Breast epithelium (tissue), 4 donors: ENCODE measurements at places on chromosomes 11 and 22.
A peak's percentile ranks its signal among the peaks of the same experiment; 100 is the strongest.

GRCh38 chr11:17642980-17643379 lies 76.4 kb upstream of the MYOD1 start:
- no peak for DNase-seq

DNA sequence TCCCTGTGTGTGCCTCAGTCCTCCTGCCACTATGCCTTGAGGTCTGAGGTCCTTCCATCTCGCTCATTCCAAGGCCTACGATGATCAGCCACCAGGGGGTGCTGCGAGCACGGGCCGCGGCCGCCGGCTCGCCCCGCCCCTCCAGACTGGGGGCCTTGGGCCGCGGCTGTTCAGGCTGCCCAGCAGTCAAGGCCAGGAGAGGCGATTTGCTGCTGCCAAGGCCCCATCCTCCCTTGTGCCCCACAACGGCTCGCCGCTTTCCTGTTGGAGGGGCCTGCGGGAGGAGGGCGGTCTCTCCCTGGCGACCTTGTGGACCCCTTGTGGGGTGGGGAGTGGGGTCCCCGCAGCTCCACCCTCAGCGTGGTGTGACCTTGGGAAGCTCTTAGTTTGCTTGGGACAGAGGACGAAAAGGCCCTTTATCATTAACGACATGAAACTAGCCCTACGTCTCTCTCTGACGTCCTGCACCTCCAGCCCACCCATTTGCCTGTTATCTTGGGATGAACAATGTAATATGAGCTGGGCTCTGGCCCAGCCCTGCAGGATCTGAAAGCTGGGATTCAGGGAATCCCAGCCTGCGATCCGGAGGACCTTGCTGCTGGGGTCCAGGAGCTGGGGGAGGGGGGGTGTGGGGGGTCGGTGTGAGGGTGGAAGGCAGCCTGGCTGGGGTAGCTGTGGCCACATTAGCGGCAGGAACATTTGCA lies 5.3 kb upstream of the GALR3 start:
- DNase-seq: peak; percentile 84

- no peak for DNase-seq
Measured at GRCh38 chr22:26779108-26779507, 121.7 kb downstream of the MIAT start.

DNA sequence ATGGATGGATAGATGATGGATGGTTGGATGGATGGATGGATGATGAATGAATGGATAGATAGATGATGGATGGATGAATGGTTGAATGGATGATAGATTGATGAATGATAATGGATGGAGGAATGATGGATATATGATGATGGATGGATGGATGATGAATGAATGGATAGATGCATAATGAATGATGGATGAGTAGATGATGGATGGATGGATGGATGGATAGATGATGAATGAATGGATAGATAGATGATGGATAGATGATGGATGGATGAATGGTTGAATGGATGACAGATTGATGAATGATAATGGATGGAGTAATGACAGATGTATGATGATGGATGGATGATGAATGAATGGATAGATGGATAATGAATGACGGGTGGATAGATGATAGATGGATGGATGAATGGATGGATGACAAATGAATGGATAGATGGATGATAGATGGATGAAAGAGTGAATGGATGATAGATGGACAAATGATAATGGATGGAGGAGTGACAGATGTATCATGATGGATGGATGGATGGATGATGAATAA lies 1466.5 kb downstream of the BRD1 start:
- no peak for DNase-seq

- DNase-seq: no peak
Measured at GRCh38 chr22:48496226-48496845, 1331.3 kb downstream of the BRD1 start.

GRCh38 chr11:109552376-109552775 lies 130.4 kb downstream of the C11orf87 start:
- DNase-seq: no peak

DNA sequence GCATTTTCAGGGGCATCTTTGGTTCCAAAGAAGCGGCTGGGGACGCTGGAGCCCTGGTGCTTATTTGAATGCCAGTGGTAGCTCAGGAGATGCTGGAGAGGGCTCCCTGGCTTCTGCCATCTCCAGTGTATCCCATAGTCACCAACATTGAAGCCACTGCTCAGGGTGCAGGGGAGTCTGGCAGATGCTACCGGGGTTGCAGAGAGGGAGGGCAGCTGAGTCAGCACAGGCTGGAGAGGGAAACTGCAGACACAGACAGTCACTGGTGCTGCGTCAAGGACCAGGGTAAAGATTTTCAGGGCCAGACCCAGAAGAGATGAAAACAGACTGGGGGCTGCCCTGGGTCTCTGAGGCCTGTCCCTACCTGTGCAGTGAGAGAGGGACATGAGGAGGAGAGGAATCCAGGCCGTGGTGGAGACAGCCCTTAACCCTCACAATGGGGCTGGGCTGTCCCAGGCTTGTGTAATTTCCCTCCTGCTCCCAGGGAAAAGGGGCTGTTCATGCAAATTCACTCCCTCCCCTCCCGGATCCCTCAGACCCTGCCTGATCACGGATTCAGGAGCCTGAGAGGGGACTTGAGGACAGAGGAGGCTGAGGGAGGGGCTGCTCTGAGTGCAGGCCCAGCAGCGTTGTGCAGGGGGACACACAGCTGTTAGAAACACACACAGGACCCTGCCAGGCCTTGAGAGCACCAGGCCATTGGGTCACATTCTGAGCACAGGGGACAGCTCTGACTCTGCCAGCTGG lies 126.9 kb upstream of the GRK3 start:
- DNase-seq: no peak

DNA sequence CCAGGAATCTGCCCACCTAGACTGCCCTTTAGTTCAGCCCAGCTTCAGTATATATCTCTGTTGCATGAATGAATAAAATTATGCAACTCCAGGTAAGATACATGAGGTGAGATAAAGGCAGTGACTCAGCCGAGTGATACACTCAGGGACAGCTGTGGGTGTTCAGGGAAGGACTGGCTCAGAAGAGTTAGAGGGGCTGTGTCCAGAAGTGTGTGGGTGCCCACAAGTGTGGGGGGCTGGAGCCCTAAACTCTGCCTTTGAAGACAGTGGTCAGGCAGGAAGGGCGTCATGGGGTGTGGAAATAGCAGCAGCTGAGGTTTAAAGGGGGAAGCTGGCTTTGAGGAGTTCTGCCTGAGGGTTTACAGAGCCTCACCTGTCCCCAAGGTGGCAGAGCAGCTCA lies 8.3 kb downstream of the FTH1 start:
- DNase-seq: no peak

- DNase-seq: no peak
Measured at GRCh38 chr11:77505956-77506355, 32.1 kb upstream of the PAK1 start.

GRCh38 chr11:16862726-16863125 lies 124.3 kb downstream of the C11orf58 start:
- no peak for DNase-seq

DNA sequence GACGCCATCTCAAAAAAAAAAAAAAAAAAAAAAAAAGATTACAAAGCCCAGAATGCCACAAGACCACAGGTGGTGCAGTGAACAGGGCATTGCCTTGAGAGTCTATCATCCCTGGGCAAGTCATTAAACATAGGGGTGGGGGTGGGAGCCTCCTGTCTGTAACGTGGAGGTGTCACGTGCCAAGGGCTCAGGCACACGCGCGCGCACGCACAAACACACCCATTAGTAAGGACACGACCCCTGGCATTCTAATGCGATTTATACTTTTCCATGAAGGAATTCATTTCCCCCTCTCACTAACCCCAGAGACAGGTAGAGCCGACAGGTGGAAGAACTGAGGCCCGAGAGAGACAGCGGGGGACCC lies 5.8 kb upstream of the GCAT start:
- no peak for DNase-seq

- no peak for DNase-seq
Measured at GRCh38 chr11:30210357-30210756, 20.5 kb upstream of the FSHB start.

DNA sequence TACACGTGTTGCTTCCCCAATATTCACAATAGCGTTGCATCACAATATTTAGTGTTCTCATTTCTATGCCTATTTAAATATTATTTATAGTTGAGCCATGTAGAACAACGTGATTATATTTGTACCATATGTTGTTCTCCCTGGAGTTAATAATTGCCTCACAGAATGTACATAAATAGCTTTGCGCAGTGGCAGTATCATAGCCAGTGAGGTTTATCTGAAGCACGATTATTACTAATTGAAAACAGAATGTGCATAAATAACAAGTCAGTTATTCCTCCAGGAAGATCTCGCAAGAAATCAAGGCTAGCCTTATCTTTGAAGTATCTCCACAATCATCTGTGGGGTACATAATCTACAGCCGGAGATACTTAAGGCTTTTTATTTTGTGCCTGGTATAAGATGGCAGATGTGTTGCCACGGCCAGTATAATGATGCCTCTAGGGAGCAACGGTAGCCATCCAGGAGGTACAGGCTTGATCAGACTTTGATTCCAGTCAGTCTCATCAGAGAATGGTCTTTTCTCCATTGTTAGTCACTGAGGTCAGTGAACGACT lies 197.5 kb downstream of the MSANTD4 start:
- no peak for DNase-seq

DNA sequence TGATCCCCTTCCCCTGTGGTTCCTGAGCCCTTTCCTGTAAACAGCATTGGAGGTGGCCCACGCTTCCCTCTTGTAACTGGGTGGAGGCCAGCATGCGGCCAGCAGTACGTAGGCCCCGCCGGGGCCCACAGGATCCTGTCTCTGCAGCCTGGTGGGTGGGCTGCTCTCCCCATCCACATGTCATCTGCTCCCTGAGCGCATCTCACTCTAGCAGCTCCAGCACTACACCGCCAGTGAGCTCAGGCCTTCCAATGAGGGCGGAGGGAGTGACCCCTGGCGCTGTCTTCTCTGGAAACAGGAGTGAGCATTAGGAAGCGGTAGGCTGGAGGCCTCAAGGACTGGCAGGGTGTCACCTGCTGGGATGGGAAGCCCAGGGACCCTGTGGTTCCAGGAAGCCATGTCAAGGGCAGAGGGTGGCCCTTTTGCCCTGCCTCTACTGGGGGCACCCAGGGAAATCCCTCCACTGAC lies 363.9 kb downstream of the TBC1D22A start:
- DNase-seq: no peak

GRCh38 chr22:30044369-30044768 lies 35.9 kb upstream of the HORMAD2 start:
- DNase-seq: peak; percentile 53

- DNase-seq: no peak
Measured at GRCh38 chr22:29113319-29113718, 40.5 kb downstream of the KREMEN1 start.

DNA sequence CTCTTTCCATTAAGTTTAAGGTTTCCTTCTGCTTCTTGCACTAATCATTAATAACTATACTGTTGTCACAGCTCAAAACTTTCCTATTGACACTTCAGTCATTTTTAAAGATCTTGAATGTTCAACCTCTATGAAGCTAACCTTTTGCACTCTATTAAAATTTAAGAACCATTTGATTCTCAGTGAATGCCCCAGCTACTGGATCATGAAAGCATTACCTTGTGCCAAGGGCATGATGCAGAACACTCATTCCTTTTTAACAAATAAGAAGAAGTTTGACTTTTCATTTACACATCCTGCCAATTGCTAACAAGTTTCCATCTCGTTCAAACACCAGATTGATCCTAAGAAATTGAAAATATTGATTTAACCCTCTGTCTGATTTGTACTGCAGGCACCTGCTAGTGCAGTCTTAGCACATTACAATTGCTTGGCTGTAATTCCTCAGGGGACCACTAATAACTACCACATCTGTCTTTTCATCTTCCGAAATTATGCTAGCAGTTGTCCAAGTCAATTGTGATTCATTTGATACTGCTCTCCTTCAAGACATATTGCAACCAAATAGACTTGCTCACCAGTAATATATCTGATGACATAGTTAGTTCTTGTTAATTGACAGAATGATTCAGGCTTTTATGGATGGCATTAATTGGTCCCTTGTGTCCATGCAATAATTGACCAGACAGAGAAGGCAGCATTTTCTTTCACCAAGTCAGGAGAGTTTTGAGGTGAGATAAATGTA lies 158.4 kb downstream of the TEAD1 start:
- DNase-seq: no peak

DNA sequence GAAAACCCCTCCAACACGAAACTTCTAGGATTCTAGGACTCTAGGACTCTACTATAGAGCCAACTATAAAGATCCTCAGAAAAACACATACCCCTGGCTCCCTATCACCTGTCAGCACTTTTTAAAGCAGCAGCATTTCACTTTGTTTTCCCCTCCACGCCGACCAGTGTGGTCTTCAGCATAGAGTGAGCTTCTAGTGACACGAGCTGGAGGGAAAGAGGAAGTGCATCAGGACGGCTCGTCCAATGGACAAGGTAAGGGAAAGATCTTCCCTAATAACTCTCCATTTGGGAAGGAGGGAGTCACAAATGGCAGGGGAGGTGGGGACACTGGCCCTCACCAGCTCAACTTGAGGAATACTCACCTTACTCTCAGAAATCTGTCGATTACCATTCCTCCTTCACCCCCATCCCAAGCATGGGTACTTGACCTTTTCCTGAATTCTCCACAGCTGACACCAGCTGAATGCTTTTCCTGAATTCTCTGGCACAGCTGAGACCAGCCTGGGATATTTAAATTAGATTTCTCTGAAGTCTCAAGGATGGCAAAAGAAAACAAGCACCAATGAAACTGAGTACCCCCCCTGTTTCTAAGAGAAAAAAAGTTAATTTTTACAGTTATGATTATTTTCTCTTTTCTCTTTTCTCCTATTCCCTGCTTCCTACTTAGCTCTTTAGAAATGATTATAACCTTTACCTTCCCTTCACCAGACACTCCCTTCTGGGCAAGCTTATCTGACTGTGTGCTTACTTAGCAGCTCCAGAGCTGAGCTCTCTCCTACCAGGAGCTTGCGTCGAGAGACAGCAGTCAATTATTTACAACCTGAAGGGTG lies 33.3 kb upstream of the NNMT start:
- DNase-seq: no peak

DNA sequence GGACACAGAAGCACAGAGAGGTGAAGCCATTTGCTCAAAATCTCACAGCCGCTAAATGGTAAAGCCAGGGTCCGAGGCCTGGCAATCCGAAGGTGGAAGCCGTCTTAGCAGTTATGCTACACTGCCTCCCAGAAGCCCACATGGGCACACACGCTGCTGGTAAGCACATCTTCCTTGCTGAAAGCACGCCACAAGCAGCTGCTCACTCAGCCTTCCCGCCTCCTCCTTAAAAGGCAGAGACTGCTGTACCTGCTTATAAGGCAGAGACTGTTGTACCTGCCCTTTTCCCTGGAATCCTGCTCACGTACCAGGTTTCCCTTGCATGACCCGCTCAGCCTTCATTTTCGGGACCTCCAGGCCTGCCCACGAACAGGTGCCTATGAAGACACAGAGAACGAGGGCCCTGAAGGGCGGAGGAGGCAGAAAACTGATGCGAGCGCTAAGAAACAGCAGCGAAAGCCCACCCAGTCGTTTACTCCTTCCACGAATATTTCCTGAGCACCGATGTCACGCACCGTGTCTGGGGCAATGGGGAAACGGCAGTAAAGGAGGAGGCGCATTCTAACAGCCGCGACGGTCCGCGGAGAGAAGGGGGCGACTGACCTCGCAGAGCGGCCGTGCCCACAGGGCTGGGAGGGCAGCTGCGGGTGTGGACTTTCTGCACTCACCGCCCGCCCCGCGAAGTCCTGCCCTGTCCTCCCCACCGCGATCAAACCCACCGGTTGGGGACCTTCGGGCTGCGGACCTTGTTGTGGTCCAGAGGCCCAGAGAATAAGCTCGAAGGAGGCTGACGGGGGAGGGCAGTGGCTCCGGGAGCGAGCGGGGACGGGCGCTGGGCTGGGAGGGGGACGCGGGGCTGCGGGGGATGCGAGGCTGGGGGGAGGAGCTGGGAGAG lies 13.0 kb downstream of the SPATA19 start:
- DNase-seq: peak; percentile 12

- DNase-seq: no peak
Measured at GRCh38 chr11:132367293-132367692, 996.9 kb downstream of the NTM start.

GRCh38 chr22:29450222-29450621 lies 11.8 kb downstream of the RFPL1 start:
- DNase-seq: no peak
